ENCODE measurements at places on chromosomes 3 and 15.

DNA sequence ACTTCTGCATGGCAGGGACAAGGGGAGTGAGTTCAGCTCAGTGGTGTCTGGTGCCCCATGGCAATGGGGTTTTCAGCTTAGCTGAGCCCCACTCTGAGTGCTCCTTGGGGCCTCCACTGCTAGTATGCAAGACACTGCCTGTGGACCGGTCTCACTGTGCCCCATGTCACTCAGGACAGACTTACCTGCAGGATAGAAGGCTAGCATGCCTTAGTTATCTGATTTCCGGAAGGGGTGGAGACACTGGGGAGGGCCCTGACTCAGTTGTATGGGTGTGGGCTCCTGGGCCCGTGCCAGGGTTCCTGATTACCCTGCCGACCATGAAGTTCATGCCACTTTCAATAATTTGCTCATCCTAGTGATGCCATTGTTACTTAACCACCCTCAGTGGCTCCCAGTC, 4.3 kb upstream of the SLC6A20 start:
- DNase-seq = no peak

GRCh38 chr3:60555686-60556354, 695.4 kb downstream of the FHIT start:
- DNase-seq = no peak

DNA sequence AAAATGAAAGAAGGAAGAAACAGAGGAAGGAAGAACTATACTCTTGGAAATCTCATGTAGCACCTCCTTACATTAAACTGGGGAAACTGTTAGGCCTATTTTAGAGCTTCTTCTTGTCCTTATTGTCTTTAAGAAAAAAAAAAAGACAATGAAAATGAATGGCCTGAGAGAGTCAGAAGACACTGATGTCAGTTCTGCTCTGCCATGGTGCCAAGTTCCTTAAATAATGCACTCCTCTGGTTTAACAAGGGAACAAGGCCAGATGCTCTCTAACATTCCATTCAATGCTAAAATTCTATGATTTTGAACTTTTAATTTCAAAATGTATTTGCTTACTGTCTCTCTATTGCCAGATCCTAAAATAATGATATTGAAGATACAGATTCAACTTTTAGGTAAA, 4.4 kb upstream of the MBNL1 start:
- DNase-seq = no peak

GRCh38 chr3:127805026-127805753, 17.1 kb downstream of the MGLL start:
- no peak for DNase-seq

- no peak for DNase-seq
Measured at GRCh38 chr15:52086011-52086786, 26.4 kb downstream of the BCL2L10 start.

DNA sequence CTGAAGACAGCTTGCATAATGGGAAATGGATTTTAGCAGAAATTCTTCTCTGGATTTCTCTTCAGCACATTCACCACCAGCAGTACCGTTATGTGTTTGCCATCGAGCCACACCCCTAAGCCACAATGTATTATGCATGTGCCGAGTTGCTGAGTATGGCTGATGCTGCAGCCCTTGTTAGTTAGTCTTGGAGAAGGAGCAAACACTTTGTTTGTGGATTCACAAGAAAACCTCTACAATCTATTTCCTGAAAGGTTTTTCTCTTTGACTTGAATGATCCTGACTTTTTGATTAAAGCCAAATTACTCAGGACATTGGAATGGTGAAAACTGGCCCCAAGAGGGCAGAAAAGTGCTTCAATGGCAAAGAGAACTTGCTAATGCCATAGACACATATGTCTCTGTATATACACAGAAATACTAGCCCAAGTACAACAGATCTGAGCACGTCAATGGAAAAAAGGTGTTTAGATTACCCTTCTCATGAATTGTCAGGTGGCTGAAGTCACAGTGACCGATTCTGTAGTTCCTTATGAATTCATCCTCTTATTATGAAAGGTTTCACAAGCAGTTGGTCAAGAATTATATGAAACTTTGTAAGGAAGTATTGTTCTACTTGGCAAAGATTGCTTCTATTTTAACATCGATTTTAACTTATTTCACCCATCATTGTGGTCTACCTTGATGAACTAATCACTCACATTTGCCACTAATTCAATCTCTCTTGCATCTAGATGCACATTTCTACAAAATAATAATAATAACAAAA, 103.0 kb downstream of the P3H2 start:
- DNase-seq = no peak

GRCh38 chr3:189398656-189399055, 226.9 kb downstream of the TPRG1 start:
- no peak for DNase-seq
